ENCODE measurements at places on chromosomes 1 and 21. TPM values are rescaled to one million over a fixed set of nuclear protein-coding genes. Genes with fewer than 3 reads are reported as not detected.
A peak's percentile ranks its signal among the peaks of the same experiment; 100 is the strongest.

- no peak for DNase-seq
Observed at GRCh38 chr1:184162281-184162680, 110.8 kb downstream of the TSEN15 start.

The CHODL gene
- total RNA-seq, result 0.22 TPM

DNA sequence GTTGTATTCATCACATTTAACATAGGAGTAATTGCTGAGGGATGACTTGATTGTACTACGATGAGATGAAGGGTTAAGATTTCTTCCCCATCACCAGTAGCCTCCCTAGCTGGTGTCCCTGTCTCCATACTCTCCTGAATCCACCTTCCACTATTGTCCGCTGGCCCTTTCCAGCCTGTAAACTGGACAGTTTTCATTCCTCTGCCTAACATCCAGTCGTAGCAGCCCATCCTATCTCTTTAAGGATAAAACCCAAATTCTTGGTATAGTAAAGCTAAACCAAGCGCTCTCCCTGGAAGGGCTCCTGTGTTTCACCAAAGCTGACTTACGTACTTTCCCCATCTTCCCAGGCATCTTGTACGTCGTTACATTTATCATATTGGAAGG is 670 bp downstream of the COX20 start:
- no peak for DNase-seq

DNA sequence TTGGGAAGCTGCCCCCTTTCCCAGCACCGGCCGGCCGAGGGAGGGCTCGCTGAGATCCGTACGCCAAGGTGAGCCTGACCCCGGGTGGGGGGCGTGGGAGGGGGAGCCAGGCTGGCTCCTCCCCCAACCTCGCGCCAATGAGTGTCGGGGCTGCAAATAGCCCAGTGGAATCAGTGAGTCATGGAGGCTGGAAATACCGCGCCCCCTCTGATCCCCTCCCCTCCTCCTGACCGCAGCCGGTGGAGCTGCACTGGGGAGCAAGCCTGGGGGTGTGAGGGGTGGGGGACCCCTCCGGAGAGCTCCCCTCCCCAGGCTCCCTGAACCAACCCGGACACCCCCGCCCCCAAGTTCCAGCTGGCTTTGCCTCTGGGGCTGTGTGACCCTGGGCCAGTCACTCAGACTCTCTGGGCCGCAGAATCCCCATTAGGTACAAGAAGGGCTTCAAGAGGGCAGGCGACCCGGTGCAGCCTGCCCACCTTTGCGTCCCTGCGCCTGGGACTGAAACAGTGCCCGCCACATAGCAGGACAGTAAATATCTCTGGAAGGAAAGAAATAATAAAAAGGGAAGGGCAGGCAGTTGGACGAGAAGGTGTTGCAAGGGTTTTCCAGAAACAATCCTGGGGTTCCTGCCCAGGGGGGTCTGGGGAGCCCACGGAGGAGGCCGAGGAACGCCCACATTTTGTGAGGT is 4.5 kb downstream of the HSPB7 start:
- peak; percentile 87 for DNase-seq

- DNase-seq, result no peak
Observed at GRCh38 chr1:220748089-220748934, at the start of gene MTARC2. TSS of gene MTARC2 (plus strand) at chr1:220748322. CDS start at chr1:220748532, 210 bp downstream.

GRCh38 chr1:246332078-246332477 is 175.0 kb downstream of the SMYD3 start:
- DNase-seq, result no peak

Measured in chondrocyte (in vitro differentiated cells).